ENCODE measurements at places on chromosomes 3 and 15.

- DNase-seq: no peak
These were observed 114.9 kb downstream of the MCTP2 start for GRCh38 chr15:94346282-94346681.

GRCh38 chr3:73298243-73299183, 237.1 kb downstream of the EBLN2 start:
- DNase-seq: no peak

DNA sequence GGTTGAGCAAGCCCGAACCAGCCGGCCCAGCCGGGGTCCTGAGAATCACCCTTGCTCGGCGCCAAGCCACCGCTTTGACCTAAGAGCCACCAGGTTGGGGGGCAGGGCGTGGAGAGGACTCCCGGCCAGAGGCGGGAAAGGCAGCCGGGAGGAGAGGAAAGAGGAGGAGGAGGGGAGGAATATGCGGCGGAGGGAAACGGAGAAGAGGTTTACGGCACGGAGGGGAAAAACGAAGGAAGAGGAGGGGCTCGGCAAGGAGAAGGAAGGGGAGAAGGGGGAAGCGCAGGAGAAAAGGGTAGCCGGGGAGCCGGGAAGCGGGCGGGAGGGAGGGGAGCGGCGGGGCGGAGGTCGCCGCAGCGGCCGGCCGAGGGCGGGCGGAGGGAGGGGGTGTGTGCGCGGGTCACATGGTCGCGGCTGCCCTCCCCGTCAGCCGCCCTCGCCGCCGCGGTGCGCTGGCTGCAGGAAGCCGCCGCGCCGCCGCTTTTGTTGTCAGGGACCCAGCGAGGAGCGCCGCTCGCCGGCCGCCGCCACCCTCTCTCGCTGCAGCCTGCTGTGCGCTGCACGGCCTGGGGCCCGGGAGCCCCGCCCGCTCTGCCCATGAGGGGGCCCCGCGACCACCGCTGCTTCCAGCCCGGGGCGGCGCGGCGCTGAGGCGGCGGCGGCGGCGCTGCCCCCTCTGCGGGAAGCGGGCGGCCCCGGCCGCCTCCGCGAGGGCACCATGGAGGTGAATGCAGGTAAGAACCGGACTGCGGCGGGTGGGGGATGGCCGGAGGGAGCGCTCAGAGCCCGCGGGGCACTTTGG, at the start of gene NR1D2:
Gene NR1D2 (plus strand): TSS at position 426 of the 802 bp plus-strand sequence. CDS start 293 bp downstream, at position 719.
- DNase-seq: peak; percentile 81

DNA sequence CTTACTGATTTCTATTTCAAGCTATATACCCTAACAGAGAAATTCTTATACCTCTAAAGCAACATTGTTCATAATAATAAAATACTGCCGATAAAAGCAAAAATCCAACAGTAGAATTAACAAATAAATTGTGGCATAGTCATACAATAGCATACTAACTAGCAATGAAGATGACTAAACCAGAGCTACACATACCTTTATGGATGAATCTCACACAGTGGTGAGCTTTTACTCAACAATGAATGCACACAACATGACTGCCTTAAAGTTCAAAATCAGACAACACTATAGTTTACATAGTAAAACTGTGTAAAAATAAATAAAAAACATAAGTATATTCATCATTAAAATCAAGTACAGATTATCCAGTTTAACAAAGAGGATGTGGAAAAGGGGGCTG, 99.1 kb downstream of the NR1I2 start:
- no peak for DNase-seq

GRCh38 chr15:48634893-48635292, 10.6 kb downstream of the FBN1 start:
- no peak for DNase-seq

- no peak for DNase-seq
These were observed 911.2 kb downstream of the MCTP2 start for GRCh38 chr15:95142531-95142930.

GRCh38 chr3:161914703-161915417, 418.3 kb downstream of the OTOL1 start:
- DNase-seq: no peak

DNA sequence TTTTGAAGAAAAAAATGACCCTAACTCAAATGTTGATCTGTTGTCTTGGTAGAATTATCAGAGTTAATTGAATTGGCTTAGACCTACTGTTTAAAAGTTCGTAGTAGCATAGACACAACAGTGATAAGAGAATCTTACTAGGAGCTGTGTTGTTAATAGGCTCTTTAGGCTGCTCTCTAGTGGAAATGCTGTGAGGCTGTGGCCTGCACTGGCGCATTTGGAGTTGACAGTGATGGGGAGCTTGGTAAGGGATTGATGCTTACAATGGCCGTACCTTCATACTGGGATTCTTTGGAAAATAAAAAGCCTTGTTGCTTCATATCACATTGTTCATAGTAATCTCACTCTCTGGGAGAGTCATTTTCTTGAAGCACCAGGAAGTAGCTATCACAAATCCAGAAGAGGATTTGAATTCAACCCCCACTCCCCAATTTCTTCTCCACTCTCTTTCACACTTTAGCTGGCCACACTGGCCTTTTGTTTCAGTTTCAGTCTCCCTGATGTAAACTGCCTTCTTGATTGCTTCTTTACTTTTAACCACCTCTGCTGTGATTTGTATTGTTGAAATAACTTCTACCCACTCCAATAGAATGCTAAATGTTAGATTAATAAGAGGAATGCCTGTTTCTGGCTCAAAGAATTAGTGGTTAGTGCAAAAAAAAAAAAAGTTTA, 56.6 kb downstream of the CEP63 start:
- DNase-seq: no peak

Data from activated CD4-positive, alpha-beta memory T cell treated with anti-CD3 and anti-CD28 coated beads, Interleukin-2, amount 10 ng/mL, durations not matched to agents 7 days and 5 days (primary cell).